Lower lobe of right lung (tissue), 2 donors: ENCODE measurements at places on chromosomes 2 and 18.

- DNase-seq = no peak
Observed at GRCh38 chr2:107502539-107502938, 324.2 kb upstream of the RGPD4 start.

GRCh38 chr2:31078011-31078410 lies 60.2 kb downstream of the GALNT14 start:
- DNase-seq = no peak

DNA sequence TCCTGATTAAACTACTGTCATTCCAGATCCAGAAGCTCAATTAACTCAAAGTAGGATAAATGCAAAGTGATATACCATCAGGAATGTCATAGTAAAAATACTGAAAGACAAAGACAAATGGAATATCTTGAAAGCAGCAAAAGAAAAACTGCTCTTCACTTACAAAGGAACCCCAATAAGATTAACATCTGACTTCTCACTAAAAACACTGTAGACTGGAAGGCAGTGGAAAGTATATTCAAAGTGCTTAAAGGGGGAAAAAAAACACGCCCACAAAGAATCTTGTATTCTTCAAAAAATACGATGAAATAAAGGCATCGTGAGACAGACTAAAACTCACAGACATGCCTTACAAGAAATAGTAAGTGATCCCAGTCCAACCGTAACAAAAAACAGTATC lies 195.7 kb downstream of the DOK6 start:
- no peak for DNase-seq

GRCh38 chr2:134762508-134762907 lies 43.7 kb upstream of the TMEM163 start:
- no peak for DNase-seq

GRCh38 chr2:7983912-7984311 lies 697.9 kb upstream of the ID2 start:
- DNase-seq = no peak

DNA sequence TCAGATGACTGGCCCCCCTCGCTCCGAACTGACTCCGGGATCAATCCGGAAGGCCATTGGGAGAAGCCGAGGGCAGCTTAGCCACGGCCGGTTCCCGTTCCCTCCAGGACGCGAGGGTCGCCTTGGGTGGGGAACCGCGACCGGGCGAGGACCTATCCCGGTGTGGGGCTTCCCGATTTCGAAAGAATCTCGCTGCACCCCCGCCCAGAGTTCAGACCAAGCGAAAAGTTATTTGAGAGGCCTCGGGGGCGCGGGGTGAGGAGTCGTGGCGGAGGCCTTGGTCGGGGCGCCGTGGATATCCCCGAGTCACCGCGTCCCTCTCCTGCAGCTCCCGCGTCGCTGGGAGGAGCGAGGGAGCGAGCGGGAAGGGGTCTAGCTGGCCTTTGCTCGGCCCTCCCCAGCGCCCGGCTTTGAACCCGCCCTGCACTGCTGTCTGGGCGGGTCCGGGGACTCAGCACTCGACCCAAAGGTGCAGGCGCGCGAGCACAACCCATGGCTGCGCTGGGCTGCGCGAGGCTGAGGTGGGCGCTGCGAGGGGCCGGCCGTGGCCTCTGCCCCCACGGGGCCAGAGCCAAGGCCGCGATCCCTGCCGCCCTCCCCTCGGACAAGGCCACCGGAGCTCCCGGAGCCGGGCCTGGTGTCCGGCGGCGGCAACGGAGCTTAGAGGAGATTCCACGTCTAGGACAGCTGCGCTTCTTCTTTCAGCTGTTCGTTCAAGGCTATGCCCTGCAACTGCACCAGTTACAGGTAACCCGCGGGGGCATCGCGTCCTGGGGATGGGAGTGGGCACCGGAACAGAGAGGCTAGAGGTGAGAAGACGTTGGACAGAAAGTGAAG lies at the start of gene CYP27A1:
Gene CYP27A1, plus strand, starts transcription at position 457 of the 837 bp plus-strand sequence. Its CDS starts 36 bp downstream, at position 493.
- DNase-seq = peak; percentile 78

DNA sequence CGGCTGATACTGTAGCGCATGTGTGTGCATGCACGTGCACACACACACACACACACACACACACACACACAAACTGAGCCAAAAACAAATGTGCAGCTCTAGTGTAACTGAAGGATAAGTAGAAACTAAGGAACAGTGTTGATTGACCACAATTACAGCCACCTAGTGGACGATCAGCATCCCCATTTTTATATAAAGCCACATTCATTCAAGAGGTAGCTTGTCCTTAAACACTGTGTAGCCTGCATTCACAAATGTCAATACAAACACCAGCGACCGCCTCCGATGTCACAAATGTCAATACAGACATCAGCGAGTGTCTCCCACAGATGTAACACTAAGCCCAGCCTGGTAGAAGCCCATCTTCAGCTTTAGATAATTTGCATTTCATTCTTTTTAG lies 167.4 kb downstream of the PTGR3 start:
- no peak for DNase-seq

DNA sequence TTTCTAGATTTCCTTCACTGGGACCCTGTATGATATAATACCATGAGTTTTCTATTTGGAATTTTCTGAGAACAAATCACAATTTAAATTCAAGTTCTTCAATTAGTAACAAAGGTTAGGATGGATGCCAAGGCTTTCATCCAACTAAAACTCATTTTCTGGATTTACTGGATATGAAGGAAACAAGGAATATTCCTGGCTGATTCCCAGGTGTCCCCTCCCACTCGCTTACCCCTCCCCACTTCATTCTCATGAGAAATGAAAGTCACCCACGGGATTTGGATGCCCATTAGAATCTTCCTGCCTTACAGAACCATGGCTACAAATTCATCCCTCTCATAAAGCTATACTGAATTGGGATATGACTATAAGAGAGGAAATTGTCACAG lies 40.0 kb downstream of the RNU4ATAC start:
- DNase-seq = no peak

- no peak for DNase-seq
Observed at GRCh38 chr2:186612026-186612425, 22.2 kb downstream of the ITGAV start.
